ENCODE measurements at places on chromosomes 7 and 10.

DNA sequence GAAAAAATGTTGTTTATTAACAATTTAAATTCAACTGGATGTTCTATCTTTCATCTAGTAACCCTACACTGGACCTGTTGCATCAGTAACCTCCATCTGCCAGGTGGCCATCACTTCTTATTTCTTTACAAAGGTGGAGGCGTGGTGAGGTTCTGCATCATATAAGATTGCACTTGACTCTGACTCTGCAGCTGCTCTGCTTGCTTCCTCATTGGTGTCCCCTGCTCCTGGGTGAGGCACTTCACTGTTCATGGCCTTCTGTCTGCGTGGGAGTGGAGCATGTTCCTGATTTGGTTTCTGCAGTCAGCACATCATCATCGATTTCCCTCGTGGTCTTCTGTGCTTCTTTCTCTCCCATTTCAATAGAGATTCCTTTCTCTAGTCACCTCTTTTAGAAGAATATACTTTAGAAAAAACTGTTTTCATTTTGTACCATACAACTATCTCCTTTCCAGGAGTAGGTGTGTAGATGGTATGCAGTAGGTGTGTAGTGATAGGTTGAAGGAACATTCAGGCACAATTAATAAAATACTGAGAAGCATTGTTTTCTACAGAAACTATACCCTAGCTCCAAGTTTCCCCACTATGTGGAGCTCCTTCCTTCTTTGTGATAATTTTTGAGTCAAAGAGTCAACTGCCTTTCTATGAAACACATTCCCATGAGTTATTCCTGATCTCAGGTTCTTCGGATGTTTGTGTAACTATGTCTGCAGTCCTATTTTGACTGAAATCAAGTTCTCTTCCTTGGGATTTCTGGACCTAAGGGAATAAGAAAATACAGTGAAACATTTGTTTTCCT, 231.7 kb upstream of the CNTNAP2 start:
- DNase-seq: no peak

DNA sequence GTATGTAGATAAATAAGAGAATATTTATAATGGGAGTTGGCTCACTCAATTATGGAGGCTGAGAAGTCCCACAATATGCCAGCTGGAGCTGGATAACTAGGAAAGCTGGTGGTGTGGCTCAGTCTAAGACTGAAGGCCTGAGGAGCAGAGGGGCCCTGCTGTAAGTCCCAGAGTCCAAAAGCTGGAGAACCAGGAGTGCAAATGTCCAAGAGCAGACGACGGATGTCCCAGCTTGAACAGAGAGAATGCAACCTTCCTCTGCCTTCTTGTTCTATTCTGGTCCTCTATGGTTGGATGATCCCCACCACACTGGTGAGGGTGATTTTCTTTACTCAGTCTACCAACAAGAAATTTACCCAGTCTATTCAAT, 13.2 kb downstream of the IL2RA start:
- DNase-seq: no peak

DNA sequence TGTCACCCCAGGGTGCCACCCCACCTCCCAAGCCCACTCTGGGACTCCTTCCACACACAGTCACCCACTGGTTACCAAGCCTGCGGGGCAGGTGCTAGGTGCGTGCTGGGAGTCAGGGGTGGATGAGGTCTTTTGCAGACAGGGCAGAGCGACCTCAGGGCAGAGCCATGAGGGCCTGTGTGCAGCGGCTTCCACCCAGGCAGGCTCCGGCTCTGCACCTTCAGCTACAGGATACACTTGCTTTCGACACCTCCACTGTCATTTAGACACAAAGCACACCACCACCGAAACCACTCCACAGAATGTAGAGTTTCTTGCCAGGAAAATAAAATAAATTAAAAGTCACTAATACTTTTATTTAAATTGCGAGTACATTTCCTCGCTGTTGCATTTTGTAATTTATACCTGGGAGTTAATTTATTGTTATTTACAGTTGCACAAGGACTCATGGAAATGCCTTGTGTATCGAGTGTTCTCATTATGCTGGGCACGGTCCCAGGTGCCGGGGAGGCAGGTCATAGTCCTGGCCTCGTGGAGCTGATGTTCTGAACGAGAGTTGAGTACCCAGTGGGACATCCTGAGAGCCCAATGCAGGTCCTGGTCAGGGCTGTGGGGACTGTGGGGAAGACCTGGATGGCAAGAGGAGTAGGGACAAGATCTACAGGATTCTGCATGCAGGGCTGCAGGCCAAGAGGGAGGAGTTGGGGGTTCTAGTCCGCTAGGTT, 127.8 kb downstream of the CUX1 start:
- DNase-seq: peak; percentile 38

- no peak for DNase-seq
Observed at GRCh38 chr10:76436981-76437380, 1005.6 kb downstream of the LRMDA start.

DNA sequence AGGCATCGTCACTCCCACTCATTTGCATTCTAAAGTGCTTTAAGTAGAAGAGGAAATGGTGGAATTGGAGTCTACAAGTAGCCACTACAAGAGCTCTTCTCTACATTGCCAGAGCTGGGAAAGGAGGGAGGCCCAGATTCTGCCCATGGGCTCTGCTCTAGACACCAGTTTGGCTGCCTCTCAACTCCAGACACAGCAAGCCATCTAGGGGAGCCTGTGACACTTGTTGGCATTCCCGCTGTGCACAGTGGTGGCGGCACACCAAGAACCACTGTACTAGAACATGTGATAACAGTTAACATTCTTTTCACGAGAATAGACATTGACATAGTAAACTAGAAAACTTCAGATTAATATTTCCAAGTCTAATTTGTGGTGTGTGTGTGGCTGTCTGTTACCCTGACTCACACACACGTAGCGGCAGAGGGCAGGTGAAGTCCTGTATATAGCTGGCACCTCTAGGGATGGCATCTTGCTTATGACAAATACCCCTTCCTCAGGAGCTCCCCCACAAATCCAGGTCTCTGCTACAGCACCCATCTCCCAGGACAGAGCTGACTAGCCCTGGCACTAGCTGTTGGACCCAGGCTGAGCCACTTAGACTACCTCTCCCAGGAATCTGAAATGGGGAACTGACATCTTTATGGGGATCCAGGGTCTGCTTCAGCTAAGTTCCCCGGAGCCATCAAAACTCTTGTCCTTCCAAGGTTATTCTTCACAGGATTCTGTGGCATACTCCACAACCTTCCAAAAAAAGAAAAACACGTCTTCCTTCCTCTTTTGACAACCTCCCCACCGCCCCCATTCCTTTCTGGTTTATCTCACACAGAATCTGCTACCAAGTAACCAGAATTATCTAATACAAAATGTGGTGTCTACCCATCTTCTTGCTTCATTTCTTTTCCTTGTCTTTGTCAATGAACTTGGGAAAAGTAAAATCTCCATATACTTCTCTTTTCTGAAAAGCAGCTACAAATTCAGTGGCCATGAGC, 54.7 kb upstream of the MRLN start:
- no peak for DNase-seq

Data from ELF-1 (cell line).